ENCODE measurements at places on chromosomes 7 and 10. TPM values are rescaled to one million over a fixed set of nuclear protein-coding genes. Genes with fewer than 3 reads are reported as not detected.
A peak's percentile ranks its signal among the peaks of the same experiment; 100 is the strongest.

DNA sequence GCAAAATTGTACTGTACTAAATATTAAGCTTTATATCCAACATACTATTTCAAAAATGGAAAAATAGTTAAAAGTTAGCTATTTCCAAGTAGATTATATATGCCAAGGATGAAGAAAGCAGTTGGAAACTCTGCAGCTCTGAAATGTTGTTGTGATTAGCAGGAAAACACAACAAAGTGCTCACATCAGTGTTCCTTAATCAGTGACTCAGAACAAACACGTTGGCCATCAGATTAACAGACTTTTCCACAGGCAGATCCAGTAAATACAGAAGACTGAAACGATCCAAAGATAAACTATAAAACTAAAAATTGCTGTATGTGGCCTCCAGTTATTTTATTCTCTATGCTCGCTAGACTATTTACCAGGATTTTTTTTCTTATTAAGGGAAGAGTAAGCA lies 99.6 kb upstream of the SEMA3D start:
- no peak for DNase-seq

GCK gene
- not detected for total RNA-seq

- DNase-seq: no peak
Measured at GRCh38 chr7:105178177-105178576, 164.2 kb downstream of the KMT2E start.

DNA sequence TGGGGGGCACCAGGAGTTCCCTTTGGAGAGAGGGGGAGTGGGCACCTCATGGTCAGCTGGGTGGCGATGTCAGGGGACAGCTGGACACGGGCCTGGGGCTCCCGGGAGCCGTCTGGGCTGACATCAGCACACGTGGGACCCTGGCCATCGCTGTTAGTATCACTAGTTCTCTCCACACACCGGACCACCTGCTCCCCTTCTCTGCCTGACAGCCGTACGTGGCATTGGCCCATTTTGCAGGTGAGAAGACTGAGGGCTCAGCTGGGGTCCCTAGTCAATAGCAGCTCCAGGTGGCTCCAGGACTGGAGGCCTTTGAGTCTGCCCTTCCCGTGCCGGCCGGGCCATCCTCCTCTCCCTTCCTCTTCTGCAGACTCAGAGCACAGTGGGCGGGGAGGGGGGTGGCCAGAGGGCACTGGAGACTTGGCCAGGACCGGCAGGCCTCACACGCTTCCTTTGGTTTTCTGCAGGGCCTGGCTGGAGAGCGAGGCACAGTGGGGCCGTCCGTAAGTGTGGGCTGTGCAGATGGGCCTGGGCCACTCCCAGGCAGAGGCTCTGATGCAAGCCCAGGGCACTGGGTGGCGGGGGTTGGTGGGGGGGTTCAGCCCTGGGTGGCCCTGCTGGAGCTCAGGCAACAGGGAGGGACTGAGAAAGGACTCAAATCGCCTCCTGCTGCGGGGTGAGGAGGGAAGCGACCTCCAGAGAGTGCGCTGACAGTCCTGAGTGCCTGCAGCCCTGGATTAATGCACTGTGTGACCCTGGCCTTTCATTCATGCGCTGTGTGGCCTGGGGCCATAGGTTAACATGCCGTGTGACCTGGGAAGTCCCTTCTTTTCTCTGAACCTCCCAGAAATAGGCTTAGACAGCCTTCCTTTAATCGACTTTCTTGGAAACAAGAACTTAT lies 78.2 kb downstream of the MYL10 start:
- peak; percentile 87 for DNase-seq

DNA sequence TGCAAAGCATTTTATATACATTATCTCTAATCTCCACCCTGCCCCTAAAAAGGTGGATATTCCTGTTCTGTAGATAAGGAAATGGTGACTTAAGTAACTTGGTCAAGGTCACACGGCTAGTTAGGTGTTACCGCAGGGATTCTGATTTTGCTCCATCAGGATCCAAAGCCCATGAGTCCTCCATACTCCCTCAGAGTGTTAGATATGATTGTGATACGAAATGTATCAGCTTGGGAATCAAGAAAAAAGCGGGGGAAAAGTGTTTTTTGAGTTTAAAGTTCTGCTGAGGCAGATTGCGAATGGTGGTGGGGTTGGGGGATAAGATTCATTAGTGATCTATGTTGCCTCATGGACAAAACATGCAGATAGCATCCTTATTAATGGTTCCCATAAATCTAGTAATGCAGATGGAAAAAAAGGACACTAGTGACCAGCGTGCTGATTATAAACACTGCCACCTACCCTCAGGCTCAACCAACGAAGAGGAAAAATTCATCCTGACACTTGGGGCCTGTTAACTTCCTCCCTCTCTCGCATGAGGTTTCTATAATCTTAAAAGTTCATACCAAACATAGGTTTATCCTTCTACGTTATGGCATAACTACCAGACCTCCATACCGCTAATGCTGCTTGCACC lies 2.3 kb downstream of the ICA1 start:
- no peak for DNase-seq

DNA sequence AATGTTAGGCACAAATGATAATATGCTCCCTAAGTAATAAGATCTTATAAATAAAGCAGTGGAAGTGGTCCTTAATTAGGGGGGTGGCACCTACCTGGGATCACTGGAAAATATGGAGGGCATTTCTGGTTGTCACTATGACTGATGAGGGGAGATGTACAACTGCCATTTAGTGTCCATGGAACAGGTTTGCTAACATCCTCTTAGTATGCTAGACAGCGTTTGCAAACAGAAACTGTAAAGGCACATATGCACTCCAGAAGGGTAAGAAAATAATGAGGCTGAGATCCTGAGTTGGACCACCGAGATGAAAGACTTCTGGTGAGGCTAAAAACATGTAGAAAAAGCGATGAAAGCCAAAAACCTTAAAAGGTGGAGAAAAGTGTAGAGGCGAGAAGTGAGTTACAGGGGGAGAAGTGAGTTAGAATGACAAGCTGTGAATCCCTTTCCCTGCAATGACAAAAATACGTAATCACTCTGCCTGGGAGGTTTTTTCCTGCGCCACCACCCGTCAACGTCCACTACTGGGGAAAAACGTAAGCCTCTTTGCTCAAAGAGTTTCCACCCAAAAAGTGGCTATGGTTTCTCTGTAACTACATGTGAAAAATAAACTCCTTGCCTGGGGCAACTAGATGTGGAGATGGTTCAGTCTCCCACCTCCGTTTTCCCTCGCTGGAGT lies 767 bp downstream of the KRIT1 start:
- DNase-seq: no peak
